ENCODE measurements at places on chromosomes 3 and 15.

GRCh38 chr15:93302080-93302765, 213.2 kb upstream of the RGMA start:
- DNase-seq = no peak

- no peak for DNase-seq
Measured at GRCh38 chr3:93904568-93904967, 69.1 kb downstream of the PROS1 start.

DNA sequence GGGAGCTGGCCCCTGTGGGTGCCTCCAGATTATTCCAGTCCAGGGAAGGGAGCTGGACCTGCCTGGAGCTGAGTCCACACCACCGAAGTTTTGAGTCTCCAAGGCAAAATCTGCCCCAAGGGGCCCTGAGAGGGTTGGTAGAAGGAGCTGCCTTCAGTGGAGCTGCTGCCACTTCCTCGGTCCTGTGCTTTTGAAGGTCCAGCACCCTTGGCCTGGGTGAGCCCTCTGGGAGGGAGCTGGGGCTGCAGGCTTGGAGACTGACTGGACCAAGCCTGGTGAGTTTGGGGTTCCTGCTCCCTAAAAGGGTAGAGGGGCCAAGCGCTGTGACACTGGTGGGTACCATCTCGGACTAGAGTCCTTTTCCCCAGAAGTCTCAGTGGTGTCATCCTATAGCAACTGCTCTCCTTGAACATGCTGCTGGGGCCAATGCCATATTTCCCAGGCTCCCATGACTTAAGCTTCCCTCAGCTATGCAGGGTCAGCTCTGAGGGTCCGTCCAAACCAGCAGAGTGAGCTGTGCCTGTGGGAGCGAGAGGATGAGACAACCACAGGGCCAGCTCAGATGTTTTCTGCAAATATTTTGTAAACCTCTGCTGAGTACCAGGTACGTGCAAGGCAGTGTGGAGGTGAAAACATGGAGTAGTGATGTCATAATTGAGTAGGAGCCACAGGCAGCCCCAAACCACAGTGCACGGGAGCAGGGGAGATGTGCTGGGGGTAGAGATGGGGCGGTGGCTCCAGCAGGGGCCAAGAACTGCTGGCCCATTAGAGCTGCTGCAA, 96.0 kb downstream of the ABHD5 start:
- DNase-seq = no peak

DNA sequence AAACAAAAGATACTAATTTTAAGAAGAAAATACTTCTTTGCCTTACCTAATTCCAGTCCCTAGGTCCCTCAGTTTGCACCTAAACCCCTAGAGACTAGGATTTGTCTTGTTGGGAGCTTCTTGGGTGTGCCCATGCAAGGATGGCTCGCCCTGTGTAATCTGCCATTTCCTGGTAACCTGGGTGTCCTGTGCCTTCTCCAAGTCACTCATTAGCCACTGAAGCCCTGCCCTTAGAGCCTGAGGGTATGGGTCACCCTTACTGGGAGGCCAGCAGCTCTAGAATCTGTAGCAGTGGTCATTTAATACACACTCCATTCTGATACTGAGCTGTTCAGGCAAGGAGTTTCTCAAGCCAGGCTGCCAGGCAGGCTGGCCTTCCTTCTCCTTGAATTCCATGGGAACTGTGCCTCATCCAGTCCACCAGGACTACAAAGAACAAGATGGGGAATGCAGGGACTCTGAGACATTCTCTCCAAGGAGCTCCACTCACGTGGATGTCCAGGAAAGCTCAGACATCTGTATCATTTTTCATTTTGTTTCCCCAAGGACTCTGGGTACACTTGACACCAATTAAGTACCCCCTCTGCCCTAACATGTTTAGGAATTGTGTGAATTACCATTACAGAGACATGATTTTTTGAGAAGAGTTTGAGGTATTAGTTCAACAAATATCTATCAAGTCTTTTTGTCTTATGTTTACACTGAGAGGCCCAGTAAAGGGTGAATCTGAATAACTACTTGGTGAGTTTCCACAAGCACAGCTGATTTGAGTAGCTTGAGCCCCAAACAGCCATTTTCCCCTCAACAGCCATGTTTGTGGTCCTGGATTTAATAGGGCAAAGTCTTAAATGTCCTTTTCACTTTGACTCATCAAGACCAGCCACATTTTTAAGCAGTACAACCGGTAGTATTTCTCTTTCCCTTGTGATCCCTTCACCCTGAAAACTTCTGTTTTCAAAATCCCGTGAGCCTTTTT, 52.6 kb downstream of the ARNT2 start:
- DNase-seq = no peak

- no peak for DNase-seq
Measured at GRCh38 chr3:11273891-11274291, 1.7 kb downstream of the ATG7 start.

- no peak for DNase-seq
Measured at GRCh38 chr3:143726727-143727126, 121.5 kb downstream of the SLC9A9 start.

GRCh38 chr15:55549305-55549704, 38.8 kb downstream of the PYGO1 start:
- DNase-seq = no peak

DNA sequence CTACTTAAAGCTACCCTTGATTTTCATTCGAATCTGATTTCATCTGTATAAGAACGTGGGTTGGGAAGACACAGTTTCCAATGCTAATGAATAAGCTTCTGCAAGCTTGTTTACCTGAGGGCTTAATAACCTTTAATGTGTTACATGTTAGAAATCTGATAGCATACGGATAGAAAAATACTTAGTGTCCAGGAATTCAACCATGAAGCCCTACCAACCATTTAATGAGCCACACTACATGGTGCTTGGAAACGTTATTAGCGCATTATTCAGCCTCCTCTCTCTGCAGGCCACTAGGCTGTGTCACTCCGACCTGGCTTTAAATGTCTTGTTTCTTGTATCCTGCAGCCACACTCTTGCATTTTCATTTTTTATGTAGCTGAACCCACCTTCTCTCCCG, 1.6 kb downstream of the FAM81A start:
- DNase-seq = no peak

DNA sequence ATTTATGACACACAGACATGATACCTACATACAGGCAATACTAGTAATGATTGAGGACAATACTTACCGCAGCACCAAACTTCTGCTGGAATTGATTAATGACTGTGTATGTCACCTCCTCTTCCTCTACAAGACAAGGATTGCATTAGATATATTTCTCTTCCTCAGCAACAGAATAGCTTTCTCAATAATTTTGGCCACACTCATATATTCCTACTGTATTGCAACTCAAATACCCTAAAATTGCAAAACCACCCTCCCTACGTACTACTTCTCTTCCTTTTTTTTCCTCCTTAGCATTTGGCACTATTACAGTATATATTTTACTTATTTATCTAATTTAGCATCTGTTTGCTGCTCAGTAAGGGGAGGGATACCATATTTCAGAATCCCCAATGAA, 14.8 kb downstream of the EXD1 start:
- no peak for DNase-seq

- no peak for DNase-seq
Measured at GRCh38 chr3:161069511-161070251, 35.5 kb downstream of the B3GALNT1 start.

- no peak for DNase-seq
Measured at GRCh38 chr15:38899300-38899699, 334.7 kb upstream of the RASGRP1 start.

DNA sequence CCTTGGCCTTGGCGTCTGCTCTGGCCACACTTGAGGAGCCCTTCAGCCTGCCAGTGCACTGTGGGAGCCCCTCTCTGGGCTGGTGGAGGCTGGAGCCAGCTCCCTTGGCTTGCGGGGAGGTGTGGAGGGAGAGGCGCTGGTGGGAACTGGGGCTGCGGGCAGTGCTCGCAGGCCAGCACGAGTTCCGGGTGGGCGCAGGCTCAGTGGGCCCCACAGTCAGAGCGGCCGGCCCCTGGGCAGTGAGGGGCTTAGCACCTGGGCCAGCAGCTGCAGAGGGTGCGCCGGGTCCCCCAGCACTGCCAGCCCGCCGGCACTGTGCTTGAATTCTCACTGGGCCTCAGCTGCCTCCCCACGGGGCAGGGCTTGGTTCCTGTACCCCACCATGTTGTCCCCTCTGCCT, 68.7 kb upstream of the KCNAB1 start:
- no peak for DNase-seq

GRCh38 chr15:26146202-26146601, 283.1 kb upstream of the ATP10A start:
- DNase-seq = peak; percentile 10

DNA sequence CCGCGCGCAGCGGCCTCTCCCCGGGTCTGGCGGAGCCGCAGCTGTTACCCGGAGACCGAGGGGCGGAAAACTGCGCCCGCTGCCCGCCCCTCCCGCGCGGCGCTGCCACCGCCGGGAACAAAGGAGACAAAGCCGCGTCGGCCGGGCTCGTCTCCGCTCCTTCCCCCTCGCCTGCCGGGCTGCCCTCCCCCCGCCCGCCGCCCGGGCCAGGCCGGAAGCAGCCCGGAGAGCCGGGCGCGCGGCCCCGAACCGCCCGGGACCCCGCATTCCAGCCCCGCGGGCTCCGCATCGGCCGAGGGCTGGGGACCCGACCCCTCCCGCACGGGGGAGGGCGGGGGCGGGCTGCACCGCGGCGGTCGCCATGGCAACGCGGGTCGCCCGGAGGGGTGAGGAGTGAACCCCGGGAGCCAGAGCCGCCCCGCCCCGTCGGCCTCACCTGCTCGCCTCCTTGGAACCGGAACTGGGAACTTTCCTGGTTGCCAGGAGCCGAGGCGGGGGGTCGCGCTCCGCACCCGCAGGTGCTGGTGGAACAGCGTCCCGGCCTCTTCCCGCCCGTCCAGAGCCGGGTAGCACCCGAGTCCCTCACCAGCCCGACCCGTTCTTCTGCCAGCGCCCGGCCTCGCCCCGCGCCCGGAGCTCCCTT, 448 bp downstream of the PLXNB1 start:
- peak; percentile 78 for DNase-seq

- peak; percentile 30 for DNase-seq
Measured at GRCh38 chr15:63826528-63826927, 7.2 kb downstream of the HERC1 start.

- no peak for DNase-seq
Measured at GRCh38 chr15:35141743-35142471, 56.8 kb upstream of the NANOGP8 start.

DNA sequence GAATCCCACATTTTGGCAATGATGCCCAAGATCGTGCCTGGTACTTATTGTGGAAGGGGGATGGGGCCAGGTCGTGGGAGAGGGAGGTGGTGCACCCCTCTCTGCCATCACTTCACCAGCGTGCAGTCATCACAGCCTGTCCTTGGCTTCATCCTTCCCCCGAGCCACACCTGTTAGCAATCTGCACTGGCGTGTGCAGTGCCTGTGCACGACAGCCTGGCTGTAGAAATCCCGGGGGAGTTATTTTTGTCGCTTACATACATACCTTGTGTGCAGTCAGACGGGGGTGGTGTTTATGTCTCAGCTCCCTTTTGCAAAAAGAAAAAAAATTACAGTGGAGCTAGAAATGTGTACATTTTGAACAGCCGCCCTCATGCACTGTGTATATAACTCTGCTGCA, 216.0 kb downstream of the TLE3 start:
- DNase-seq = no peak

DNA sequence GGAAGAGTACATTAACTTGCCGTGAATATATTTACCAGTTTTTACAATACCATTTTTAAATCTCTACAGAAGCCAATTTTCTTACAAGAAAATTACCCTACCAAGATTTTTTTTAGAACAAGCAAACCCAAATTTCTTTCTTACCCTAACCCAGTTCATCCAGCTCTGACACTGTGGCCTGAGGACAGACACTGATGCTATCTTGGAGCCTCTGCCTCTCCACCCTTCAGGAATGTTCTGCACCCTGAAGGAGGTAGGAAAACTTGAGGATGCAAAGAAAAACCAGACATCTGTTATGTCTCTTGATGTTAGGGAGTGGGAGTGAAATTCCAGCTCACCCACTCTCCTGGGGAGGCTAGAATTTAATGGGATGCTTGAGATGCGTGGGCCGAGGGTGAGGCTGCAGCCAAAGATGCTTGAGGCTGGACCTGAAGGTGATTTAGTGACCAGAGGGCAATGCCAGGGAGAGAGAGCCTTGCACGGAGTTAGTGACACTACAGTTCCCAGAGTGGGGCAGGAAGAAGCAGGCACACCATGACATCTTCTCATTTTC, 69.9 kb downstream of the LIPC start:
- no peak for DNase-seq

GRCh38 chr3:107916171-107916570, 174.7 kb downstream of the CD47 start:
- no peak for DNase-seq

DNA sequence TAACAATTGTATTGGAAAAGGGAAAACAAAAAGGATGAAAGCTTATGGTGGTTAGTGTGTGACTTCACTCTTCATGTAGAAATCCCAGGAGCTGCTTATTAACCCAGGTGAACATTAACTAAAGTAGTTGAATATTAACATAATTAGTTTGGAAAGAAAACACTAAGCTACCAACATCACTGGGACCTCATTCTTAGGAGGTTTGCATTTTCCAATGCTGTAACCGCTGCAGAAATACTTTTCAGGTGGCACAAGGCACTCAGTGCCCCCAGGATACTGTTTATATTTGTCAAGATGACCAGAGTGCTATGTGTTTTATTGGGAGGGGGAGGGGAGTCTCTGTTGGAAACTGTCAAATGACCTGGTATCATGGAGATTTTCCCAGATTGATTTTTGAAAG, 25.9 kb upstream of the VILL start:
- DNase-seq = no peak

GRCh38 chr3:129727707-129728106, 121.2 kb upstream of the PLXND1 start:
- DNase-seq = no peak

DNA sequence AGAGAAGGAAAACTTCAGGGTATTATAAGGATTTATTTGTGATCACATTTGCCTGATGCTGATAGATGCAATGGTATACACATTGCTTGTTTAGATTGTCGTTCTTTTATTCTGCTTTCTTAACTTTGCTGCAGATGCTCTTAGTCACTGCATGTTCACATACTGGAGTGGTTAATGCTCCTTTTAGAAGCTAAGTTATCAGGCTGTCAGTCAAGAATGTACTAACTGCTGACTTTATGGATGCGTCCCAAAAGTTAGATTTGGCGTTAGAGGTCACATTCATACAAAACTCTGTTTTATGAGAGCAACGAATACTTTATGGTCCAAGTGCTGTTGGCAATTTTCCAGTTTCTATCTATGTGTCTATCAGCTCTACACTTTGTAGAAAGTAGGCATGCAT, 160.7 kb downstream of the BBX start:
- DNase-seq = no peak

- DNase-seq = no peak
Measured at GRCh38 chr3:150797155-150797554, 34.2 kb upstream of the SIAH2 start.

GRCh38 chr3:4107430-4107829, 195.7 kb upstream of the SETMAR start:
- no peak for DNase-seq

DNA sequence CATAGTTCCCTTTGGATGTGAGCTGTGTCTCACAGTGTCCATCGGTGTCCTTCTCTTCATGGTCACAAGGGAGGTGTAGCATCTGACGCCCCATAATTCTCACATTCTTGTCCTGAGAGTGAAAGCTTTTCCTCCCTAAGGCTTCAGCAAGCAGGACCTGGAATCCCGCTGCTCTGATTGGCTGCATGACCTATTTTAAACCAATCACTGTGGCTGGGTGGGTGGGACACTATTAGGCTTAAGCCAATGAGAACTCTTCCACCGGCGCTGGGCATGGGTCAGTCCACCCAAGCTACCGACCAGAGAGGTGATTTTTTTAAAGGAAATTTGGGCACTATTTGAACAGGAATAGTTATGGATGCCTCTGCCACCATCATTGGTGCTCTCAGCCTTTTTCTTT, 385.9 kb downstream of the MFSD1 start:
- DNase-seq = no peak

- no peak for DNase-seq
Measured at GRCh38 chr3:170128977-170129431, 52.5 kb downstream of the PHC3 start.
